Daoy (cell line): ENCODE measurements at places on chromosomes 11 and 22.

GRCh38 chr11:107827041-107827440, 31.5 kb downstream of the SLC35F2 start:
- no peak for DNase-seq

DNA sequence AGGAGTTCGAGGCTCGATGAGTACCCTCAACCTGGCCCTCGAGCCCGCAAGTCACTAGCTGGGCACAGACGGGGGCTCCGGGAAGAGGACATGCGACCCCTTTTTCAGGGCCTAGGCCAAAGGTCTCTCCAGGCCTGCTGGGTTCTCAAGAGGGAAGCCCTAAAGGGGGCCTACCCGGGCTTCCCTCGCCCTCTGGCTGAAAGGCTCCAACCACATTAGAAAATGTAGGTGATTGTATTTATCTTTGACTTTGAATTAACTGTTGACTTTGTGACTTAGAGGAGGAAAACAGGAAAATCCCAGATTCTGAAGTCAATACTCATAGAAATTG, 7.3 kb upstream of the PAX6 start:
- no peak for DNase-seq

DNA sequence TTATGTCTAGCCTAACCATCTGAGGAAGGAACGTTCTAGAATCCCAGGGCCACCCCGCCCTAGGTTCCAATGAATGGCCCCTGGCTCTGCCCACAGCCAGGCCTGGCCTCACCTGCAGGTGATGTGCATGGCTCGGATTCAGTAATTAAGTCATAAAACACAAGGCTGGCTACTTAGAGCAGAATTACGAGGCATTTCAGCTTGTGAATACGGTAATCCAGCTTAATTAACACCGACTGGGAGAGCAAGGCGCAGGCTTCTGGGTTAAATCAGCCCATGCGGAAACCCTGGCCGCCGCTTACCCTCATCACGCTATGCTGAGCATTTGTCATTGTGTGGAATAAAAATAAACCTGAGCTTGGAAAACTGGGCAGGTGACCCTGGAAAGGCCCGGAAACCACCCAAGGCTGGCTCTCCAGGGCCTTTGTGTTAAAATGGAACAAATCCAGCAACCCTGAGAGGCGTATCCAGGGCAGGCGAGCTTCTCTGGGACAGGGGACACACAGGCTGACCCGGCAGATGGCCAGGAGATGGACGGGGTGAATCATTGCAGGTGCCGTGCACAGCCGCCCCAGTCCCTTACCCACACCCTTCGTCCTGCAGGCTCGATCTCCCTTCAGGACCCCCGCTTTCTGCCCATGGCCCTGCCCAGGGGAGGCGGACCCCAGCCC, 220.2 kb downstream of the CTTN start:
- DNase-seq: no peak

- no peak for DNase-seq
These were observed 4.2 kb upstream of the RAC2 start for GRCh38 chr22:37248251-37248650.

- DNase-seq: no peak
These were observed 11.7 kb upstream of the FXYD6 start for GRCh38 chr11:117888139-117888566.

- no peak for DNase-seq
These were observed 10.4 kb downstream of the CLDN5 start for GRCh38 chr22:19513823-19514222.

DNA sequence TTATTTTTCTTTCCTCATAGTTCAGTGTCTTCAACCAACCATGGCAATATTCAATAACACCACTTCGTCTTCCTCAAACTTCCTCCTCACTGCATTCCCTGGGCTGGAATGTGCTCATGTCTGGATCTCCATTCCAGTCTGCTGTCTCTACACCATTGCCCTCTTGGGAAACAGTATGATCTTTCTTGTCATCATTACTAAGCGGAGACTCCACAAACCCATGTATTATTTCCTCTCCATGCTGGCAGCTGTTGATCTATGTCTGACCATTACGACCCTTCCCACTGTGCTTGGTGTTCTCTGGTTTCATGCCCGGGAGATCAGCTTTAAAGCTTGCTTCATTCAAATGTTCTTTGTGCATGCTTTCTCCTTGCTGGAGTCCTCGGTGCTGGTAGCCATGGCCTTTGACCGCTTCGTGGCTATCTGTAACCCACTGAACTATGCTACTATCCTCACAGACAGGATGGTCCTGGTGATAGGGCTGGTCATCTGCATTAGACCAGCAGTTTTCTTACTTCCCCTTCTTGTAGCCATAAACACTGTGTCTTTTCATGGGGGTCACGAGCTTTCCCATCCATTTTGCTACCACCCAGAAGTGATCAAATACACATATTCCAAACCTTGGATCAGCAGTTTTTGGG, at the start of gene OR51T1:
Gene OR51T1 (plus strand): TSS at position 41 of the 641 bp plus-strand sequence. CDS start 0 bp downstream, at position 41.
- DNase-seq: no peak
